ENCODE measurements at places on chromosomes 12 and 14.
A peak's percentile ranks its signal among the peaks of the same experiment; 100 is the strongest.

DNA sequence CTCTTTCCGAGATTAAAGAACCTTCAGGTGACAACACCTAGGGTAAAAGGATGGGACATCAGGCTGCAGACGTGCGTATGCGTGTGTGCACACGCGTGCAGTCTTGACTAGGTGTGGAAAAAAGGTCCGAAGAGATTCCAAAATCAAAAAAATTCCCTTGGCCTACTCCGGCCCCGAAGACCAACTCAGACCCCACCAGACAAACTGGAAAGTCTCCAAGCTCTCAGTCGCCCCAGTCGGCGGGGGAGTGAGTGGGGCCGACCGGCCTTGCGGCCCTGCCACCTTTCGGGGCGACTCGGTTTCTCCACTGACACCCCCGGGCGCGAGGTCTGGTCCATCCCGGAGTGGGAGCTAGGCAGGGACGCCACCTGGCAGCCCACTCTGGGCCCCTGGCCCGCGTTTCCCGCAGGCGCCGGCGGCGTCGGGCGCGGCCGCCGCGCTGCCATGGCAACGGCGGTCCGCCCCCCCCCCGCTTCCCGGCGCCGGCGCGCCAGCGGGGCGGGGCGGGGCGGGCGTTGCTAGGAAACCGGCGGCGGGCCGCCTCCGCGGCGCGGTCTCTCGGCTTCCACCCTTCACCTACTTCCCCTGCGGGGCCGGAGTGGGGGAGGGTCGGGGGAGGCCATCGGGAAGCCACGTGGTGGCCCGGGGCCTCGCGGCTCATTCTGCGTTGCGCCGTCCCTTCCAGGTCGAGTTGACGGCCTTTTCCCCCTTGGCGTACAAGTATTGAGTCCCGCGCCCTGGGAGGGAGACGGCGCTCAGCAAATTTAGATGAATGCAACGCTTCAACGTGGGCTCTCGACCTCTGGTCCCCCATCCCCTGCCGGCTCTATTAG, 253.1 kb downstream of the EFCAB11 start:
- DNase-seq, result peak; percentile 74

DNA sequence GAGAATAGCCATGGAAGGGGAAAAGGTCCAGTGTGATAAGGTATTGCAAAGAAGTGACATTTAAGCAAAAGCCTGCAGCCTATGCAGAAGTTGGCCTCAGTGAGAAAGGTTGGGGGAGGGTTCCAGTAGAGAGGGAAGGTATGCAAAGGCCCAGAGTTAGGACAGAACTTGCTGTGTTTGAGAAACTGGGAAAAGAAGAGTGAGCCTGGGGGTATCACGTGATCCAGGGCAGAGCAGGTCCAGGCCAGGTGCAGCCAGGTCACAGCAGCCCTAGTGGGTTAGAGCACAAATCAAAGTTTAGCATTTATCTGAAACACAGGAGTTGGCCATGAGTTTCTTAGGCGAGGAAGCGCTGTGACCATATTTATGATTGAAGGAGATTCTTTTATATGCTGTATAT, 1.6 kb downstream of the SERPINA5 start:
- no peak for DNase-seq

DNA sequence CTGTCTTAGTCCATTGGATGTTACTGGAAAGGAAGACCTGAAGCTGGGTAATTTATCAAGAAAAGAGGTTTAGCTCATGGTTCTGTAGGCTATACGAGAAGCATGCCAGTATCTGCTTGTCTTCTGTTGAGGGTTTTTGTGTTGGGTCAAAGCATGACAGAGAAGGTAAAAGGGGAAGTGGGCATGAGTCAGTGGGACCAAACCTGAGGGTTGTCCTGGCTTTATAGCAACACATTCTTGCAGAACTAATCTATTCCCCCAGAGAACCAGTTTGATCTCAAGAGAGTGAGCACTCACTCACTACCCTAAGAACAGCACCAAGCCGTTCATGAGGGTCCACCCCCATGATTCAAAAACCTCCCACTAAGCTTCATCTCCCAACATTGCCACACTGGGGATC, 19.0 kb upstream of the KRAS start:
- DNase-seq, result no peak

DNA sequence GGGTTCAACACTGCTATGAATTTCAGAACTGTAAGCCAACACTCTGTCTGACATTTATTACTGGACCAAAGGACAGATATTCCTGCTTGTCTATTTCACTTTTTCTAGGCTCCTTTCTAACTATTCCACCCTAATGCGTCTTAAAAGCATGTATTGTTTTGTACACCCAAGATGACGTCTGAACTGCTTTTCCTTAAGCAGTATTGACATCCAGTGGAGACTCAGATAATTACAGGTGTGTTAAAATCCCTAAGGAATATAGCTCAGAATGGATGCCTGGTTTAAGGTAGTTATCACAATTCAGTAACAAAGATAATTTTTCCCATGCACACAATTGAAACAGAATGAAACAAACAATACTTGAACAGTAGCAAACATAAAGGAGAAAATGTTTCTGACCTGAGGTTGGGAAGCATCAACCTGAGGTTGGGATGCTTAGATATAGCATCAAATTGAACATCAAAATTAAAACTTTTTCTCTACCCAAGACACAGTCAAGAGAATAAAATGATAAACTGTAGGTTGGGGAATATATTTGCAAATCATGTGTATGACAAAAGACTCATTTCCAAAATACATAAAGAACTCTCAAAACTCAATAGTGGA, 93.7 kb upstream of the PTPRR start:
- DNase-seq, result no peak

- no peak for DNase-seq
These were observed 51.9 kb downstream of the RASSF8 start for GRCh38 chr12:26010293-26010821.

- no peak for DNase-seq
These were observed 5.5 kb downstream of the IFI27L2 start for GRCh38 chr14:94123868-94124267.

DNA sequence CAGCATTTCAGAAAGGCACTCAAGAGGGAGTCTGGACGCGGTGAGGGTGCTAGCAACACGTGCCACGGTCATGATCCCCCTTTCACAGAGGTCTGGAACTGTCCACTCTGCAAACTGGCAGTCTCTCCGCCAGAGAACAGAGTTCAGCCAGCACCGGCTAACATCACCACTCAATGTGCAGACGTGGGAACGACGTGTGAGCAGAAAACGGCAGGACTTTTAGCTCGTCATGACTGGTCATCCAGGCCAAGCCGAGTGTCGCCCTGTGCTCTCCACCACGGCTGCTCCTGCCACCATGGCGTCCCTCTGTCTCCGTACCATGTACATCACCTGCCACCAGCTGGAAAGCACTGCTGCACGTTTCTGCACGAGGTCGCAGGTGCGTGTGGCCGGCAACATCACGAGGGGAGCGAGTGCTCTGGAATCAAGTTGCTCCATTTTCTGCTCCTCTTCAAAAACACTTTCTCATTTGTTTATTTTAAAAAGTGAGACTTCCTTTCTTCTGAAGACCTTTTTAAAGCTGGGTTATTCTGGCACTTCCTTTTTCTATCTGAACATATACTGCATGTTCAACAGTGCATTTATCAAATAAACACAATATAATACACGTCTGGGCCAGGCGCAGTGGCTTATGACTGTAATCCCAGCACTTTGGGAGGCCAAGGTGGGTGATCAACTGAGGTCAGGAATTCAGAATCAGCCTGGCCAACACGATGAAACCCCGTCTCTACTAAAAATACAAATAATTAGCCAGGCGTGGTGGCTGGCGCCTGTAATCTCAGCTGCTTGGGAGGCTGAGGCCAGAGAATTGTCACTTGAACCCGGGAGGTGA, 28.0 kb downstream of the SLC15A4 start:
- peak; percentile 16 for DNase-seq

All from natural killer cell (primary cell).